NCI-H1436 treated with DMSO at 0.1 percent for 48 hours (cell line): ENCODE measurements at places on chromosomes 3 and 15.

GRCh38 chr3:175861916-175862315 lies 1002.8 kb downstream of the NAALADL2 start:
- DNase-seq = no peak

- DNase-seq = no peak
These were observed 87.6 kb upstream of the MYZAP start for GRCh38 chr15:57503911-57504598.

DNA sequence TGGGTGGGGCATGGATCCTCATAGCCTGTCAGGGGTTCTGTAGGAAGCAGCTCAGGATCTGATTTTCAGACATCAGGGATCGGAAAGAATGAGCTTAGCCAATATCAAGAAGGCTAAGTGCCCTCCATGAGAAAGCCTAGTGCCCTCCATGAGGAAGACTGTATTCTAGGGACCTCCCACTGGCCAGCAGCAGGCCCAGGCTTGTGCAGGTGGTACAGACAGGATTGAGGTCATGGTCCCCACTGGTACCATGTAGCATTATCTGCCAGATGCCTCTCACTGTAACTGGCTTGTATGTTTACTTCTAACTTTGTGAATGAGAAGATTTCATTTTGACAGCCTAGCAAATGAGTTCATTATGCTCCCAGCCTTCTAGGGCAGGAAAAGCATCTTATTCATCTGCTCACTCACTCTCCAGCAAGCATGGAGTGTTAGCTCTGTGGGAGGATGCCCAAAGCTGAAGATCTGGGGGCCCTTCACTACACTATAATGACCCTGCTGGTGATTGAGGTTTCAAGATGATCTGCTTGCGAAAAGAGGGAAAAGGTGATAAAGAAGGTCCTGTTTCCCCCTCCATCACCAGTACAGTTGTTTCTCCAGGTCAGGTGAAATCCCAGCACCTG lies 7.5 kb downstream of the EPHB1 start:
- no peak for DNase-seq

GRCh38 chr3:47910233-47910632 lies 106.0 kb downstream of the MAP4 start:
- no peak for DNase-seq

- DNase-seq = no peak
These were observed 10.3 kb downstream of the SKIL start for GRCh38 chr3:170367797-170368196.

DNA sequence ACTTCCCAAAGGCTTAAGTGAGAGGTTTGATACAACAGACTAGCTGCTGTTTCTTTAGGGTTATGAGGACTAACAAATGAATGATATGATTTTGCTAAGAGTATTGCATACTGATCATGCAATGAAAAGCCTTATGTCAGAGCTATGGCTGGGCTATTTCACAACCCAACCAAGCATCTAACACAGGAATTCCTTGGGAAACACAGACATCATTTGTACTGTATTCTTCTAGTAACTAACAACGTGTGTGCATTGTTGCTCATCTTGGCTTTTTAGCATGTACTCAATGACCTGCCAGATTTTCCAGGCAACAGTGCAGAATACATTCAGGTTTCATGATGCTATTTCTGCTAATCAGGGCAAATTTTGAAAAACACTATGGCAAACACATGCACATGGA lies 19.3 kb downstream of the PDZRN3 start:
- DNase-seq = no peak

GRCh38 chr15:66900586-66901310 lies 164.7 kb upstream of the SMAD3 start:
- no peak for DNase-seq

GRCh38 chr3:132448216-132448961 lies 31.1 kb downstream of the DNAJC13 start:
- DNase-seq = no peak

DNA sequence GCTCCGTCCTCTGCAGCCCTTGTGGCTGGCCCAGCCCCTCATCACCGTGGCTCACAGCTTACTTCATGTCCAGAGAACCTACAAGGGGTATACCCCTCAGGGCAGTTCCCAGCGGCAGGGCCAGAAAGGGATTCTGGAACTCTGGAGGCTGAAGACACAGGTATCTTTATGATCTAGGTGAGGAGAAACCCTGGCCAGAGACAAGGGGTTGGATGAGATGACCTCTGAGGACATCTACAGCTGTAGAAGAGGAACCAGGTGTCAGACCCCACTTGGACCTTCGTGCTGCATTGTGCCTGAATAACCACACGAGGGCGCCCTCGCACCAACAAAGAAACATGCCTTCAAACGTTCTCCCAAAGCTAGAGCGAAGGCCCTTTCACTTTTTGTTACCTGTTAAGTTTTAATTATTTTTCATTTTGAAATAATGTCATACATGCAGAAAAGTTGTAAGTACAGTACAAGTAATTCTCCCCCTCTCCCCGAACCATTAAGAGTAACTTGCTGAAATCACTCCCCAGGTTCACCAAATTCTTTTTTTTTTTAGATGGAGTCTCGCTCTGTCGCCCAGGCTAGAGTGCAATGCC lies 118.7 kb upstream of the SMAD3 start:
- DNase-seq = peak; percentile 20

DNA sequence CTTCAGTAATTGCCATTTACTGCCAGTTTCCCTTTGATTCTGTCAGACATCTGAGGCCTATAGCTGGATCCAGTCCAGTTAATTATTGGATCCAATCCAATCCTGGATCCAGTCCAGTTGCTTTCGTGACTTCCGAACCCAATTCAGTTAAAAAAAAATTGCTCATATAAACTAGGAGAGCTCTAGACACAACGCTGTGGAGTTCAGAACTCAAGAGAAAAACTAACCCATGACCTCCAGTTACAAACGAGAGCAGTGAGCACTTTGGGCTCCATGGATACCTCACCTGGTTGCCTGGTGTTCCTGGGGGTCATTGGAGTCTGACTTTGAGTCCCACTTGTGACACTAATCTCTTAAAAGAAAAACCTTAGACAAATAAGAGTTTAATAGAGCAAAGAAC lies 269.8 kb downstream of the THSD4 start:
- no peak for DNase-seq

DNA sequence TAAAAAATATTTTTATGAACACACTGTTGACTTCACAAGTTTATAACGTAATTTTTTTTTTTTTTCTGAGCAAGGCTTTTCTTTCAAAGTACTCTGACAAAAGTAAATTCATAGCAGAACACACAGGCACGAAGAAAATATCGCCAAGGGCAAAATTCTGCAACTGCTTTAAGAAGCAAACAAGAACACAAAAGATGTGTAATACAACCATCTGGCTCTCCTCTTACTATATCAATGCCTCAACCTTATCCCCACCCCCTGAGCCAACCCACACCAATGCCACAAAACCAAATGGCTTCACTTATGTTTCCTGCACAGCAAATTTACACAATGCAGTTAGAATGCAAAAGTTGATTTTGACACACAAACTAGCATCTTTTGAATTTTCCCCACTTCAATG lies 274.2 kb downstream of the FOXP1 start:
- no peak for DNase-seq

- DNase-seq = no peak
These were observed 433.5 kb upstream of the PPP2R3A start for GRCh38 chr3:135532021-135532420.
